Large intestine (tissue), 12 donors: ENCODE measurements at places on chromosomes 3 and 15.

DNA sequence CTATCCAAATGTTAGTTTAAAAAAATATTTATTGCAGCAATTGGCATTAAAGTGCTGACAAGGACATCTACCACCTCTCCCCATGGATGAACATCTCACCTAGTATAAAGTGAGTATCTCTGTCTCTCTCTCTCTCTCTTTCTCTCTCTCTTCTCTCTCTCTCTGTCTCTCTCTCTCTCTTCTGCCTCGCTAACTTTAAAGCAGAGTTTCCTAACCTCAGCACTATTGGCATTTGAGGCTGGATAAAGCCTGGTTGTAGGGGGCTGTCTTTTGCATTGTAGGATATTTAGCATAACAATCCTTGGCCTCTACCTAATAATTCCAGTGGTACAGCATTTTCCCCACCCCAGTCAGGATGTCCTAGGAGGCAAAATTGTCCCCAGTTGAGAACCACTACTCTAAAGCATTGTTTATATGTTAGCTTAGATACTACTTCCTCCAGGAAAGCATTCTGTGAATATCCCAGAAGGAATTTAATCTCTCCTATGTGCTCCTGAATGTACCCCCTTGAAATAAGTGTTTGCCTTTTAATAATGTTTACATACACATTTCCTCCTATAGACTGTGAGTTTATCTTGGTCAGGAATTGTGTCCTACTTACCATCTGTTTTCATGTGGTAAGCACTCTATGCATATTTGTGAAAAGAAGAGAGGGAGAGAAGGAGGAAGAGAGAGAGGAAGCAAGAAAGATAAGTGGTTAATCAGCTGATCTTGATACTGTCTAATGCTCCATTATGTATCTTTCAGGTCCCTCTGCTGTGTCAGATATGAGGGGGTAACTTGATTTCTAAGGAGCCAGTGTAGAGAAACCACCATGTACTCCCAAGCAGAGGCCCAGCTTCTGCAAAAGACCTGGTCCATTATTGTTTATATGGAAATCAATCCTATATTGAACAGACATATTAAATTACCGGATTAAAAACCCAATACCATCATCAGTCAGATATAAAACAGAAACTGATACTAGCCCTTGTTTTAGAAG is 346.6 kb downstream of the RBMS3 start:
- DNase-seq = no peak

GRCh38 chr15:38941399-38941953 is 376.9 kb upstream of the RASGRP1 start:
- DNase-seq = no peak

- DNase-seq = no peak
Measured at GRCh38 chr3:143581972-143582722, 266.1 kb downstream of the SLC9A9 start.

GRCh38 chr3:50078091-50078490 is 10.6 kb upstream of the RBM5 start:
- DNase-seq = no peak

DNA sequence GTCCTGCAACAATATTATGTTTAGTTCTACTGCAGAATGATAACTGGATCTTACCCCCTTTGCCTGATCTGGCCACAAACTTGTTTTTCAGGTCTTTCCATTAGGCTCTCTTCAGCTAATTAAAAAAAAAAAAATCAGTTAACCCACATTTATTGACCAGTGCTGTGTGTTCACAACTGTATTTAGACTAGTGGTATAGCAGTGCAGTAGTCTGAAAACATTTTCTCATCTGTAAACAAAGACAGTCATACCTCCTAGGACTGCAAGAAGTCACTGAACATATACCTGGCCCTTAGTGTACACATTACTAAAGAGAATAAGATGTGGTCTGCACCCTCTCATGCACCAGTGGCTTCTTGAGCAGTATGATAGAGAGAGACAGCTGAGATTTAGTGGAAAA is 22.5 kb downstream of the LPP start:
- no peak for DNase-seq

GRCh38 chr3:17979252-17979651 is 236.8 kb upstream of the TBC1D5 start:
- no peak for DNase-seq

GRCh38 chr3:123412811-123413604 is 35.9 kb downstream of the ADCY5 start:
- DNase-seq = no peak

DNA sequence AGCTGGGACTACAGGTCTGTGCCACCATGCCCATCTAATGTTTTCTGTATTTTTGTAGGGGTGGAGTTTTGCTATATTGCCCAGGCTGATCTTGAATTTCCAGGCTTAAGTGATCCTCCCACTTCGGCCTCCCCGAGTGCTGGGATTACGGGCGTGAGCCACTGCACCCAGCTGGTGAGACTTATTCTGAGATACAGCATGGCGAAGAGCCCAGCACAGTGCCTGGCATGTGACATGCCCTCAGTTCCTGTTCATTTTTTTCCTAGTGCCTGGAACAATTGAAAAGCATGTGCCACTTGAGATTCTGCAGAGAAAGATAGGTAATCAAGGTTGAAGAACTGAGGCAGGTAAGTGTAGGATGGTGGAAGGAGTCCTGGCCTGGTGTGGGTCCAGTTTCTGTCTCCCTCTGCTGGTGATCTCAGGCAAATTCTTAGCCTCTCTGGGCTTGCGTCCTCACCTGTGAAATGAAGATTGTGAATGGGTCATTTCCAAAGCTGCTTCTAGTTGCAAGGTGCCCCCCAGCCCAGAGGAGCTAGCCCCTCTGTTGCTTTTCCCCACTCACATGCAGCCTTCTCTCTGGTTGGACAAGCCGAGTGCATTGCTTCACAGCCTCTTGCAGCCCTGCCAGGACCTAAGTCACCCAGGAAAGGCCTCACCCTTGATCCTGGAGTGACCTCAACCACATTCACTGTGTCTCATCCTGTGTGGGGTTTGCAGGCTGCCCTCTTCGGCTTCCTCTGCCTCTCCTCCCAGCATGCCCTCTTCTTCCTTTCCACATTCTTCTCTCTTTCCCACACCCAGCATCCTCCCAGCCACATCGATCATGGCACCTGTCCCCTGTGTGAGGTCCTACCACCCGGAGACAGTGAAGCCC is 4.3 kb upstream of the RHCG start:
- no peak for DNase-seq

DNA sequence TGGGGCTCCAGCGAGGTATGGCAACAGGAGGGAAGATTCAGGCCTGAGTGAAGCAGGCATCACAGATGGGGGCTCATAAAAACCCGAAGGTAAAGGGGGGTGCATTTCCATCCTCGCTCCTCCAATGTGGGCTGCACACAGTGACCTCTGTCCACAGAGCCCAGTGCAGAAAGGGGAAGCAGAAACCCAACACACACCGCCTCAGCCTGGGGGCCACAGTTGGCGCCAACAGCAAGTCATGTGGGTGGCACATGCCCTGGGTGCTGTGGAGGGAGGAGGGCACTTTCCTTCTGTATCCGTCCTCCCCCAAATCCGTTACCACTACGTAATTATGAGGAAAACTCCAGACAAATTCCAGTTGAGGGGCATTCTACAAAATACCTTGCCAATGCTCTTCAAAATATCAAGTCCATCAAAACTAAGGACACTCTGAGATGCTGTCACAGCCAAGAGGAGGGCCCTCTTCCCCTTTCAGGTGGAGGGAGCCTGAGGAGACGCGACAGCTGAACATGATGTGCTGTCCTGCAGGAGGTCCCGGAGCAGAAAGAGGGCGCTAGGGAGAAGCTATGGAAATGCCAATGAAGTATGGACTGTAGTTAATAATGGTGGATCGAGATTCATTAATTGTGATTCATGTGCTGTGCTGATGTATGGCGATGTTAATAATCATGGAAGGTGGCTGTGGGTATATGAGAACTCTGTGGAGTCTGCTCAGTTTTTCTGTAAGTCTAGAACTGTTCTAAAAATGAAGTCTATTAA is 16.4 kb downstream of the APBA2 start:
- no peak for DNase-seq

DNA sequence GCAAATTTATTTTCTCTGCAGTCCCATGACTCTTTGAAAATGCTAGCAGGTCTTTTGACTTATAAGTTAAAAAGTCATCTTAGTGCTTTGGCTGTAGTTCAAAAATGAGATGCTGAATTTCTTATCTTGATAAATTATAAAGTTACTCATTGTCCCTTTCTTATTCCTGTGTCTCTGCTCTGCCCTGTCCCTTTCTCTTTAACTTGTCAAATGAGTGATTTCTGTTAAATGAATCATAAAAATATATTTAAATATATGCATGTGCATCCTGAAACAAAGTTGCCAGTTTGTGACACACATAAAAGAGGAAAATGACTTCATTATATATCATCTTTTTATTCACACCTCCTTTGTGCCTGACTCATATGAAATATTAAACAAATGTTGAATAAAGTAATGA is 1097.3 kb upstream of the EPHA6 start:
- no peak for DNase-seq

- no peak for DNase-seq
Measured at GRCh38 chr3:33482111-33482521, 41.9 kb upstream of the UBP1 start.

DNA sequence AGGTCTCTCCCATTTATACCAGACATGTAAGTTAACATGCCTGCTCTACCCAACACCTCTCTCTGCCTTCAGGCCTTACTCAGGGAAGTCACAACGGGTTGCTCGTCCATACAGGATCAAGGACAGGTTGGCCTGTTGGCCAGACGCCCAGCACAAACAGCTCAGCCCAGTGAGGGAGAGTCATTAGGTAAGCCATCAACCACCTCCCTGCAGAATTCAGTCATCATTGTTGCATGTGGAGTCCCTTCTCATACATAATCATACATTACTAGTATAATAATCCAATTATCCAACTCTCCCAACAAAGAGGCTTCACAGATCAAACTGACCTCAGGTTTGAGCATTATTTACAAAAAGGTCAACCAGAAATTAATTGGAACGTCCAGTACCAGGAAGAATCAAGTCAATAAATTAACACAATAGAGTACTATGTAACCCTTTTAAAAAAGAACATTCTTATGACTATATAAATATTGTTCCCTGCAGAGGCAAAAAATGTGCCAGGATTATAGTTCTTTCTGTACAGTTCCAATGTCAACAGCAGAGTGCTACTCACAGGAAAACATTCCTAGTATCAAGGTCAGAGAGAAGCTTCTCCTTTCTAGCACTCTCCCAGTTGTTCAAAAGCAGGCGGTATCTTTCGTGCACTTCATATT is 33.2 kb downstream of the HOMER2 start:
- DNase-seq = no peak

DNA sequence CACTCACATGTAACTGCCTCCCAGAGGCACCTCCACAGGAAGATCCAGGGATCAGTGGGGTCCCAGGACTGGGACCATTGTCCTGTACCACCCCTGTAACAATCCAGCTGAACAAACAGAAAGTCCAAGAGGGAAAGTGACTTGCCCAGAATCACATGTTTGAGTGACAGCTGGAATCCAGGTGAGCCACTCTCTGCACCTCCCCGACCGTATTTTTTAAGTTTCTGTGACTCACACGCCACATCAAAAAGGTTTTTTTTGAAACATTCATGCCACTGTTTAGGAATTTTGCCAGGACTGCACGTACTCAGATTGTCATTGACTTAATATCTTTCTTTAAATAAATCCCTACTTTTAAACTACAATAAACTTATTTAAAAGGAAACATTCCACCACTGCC is 9.8 kb upstream of the SLC6A1 start:
- DNase-seq = no peak
